ENCODE measurements at places on chromosomes 7 and 10. TPM values are rescaled to one million over a fixed set of nuclear protein-coding genes. Genes with fewer than 3 reads are reported as not detected.

SPDYE1 gene
- total RNA-seq, result not detected

SPDYE18 gene
- 1.7 TPM for total RNA-seq

GRCh38 chr7:54591404-54592386, 49.5 kb downstream of the VSTM2A start:
- no peak for DNase-seq

DNA sequence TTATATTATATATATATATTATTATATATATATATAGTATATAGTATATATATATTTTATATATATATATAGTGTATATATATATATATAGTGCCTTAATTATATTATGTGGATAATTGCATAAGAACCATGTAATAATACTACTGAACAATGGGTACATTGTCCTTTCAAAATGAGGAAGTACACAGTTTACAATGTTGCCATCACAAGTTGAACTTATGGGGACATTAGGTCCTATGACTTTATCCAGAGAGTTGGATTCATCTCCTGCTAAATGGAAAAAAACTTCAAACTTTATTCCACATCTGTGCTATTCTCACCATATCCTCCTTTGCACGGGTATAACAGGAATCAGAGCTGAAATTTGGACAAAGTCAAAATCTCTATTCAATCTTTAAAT, 105.0 kb upstream of the AGR3 start:
- no peak for DNase-seq

DNA sequence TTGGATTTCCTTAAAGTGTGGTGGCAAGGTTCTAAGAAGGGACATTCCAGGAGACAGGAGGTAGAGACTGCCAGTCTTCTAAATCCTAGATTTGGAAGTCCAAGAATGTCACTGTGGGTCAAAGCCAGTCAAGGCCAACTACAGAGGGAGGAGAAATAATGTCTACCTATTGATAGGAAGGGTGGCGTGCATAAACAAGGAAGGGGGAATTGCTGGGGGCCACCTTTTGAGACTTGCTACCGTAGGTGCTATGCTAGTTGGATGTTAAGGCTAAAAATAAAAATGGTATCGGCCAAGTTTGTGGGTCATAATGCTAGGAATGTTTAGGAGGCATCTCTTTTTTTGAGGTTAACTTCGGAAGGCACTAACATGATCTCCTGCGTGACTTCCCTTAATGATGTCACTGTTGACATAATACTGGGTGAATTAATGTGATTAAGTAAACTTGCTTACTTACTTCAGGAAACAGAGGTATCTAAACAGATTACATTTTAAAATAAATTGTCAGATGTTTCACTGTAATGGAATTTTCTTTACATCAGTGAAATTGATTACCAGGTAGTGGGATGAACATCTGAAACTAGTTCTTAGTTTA, 4.8 kb downstream of the BTRC start:
- DNase-seq, result no peak

GRCh38 chr10:103612462-103613365, 119.2 kb downstream of the NEURL1 start:
- DNase-seq, result no peak

DNA sequence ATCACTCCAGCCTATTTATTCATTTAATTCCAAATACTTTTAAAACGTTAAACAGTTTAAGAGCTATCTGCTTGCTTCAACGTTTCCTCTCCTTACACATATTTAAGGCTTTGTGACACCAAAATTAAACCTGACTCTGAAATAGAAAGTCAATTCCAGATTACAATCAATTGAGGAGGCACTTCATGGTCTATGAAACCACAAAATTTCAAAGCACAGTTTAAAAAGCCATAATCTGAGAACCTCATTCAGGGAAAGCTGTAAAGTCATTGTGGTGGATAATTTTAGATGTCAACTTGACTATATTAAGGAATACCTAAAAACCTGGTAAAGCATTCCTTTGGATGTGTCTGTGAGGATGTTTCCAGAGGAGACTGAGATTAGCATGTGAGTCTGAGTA, 6.2 kb downstream of the SNX13 start:
- DNase-seq, result no peak

DNA sequence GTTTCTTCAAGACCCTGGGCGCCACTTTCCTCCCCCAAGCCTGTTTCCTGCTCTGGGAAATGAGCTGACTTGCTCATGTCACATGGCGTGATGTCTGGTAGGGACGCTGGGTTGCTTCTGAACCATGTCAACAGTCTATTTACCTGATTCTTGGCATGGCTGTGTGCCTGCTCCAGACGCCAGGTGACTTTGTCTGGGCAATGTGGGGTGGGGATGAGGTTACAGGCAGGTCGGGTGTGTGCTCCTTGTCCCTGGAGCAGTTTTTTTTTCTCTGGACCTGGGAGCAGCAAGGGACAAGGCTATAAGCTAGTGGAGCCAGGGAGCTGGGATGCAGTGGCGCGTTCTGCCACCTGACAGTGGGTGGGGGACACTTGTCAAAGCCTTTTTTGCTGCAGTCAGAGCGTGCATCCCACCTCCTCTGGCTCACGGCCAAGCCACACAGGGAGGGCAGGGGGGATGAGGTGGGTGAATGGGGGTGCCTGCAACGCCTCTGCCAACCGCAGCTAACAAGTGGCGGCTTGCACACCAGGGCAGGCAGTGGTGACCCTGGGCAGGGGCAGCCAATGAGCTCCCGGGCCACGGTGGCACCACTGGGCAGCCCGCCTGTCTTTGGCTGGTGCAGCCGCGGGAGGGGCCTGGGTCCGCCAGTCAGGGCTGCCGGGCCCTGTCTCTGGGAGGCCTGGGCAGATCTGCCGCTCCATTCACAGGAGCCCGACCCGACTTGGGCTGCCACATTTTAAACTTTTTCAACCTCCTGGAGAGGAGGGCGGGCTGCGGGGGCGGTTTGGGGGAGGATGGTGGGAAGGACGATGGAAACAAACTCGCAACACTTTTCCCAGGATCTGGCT, 22.9 kb downstream of the DNAJB12 start:
- peak; percentile 92 for DNase-seq

DNA sequence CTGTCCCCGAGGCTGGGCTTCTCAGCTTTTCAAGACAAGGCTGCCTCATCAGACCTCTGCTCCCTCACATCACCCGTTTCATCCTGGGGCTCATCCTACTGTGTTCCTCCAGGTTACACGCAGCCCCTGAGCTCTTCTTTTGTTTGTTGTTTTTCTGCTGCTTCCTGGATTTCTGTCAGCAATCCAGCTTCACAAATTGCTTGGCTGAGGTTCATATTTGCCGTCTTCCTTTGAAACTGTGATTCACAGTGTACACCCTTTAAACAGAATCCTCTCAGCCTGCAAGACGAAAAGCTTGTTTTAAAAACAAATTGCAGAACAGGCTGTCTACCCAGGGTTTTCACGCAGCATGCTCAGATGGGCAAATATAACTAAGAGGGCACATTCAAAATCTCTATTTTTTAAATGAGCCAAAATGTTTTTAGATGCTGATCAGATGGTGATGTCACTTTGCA, 39.1 kb upstream of the PARD3 start:
- no peak for DNase-seq
